ENCODE measurements at places on chromosomes 11 and 22.

DNA sequence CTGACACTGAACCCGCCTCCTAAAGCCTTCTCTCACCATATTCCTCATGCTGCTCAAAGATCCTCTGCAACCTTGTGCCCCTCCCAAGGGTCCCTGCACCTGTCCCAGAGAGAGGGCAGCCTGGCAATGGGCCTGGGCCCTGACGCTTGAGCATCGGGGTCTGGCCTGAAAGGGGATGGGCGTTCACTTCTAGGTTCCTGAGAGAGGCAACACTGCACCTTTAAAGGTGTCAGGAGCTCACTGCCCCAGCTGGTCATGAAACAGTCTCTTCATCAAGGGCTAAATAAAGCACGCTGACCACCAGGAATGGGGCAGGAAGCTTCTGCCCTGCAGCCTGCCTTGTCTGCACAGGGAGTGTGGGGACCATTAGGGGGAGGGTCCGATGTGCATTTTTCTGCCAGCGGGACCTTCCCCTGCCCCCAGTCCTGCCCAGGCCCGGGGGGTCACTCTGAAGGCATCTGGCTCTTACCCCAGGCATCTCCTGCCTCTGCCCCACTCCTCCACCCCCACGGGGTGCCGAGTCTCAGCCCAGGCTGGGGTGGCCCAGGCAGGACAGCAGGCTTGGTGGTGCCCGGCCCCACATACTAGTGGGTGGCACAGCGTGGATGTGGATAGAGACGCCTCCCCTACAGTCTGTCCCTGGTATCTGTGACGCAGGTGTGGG lies 3.5 kb downstream of the C11orf21 start:
- DNase-seq = no peak

DNA sequence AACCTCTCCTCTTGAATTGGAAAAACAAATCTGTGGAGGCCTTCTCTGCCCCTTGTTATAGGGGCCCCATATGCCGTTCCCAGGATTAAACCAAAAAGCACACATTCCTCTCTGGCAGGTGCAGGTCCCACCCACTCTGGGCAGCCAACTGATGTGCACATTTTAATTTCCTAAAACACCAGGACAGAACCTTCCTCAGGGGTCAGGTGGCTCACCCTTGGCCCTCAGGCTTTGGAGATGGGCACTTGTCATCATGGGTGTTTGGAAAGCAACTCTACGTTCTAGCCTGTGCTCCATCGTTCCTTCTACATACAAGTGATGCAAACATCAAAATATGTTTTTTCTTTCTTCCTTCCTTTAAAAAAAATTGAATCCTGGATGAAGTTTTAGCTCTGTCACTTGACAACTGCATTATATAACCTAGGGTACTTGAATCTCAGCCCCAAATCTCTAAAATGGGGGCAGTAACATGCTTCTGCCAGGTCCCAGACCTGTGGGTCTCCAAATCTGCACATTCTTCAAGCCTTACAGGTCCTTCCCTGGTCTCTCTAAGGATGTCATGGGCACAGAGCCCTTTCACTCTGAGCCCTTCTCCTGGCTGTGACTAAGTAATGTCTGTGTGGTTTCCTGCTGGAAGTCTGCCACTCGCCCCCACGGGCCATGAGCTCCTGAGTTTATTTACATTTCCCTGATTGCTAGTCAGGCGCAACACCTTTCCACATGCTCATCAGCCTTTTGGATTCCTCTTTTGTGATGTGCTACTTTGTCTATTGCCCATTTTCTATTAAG lies 43.8 kb downstream of the KCNQ1OT1 start:
- no peak for DNase-seq

- DNase-seq = no peak
Measured at GRCh38 chr11:90788961-90789360, 566.1 kb upstream of the CHORDC1 start.

- DNase-seq = no peak
Measured at GRCh38 chr11:13055200-13055599, 46.1 kb downstream of the RASSF10 start.

- no peak for DNase-seq
Measured at GRCh38 chr22:49292909-49293308, 534.8 kb downstream of the BRD1 start.

DNA sequence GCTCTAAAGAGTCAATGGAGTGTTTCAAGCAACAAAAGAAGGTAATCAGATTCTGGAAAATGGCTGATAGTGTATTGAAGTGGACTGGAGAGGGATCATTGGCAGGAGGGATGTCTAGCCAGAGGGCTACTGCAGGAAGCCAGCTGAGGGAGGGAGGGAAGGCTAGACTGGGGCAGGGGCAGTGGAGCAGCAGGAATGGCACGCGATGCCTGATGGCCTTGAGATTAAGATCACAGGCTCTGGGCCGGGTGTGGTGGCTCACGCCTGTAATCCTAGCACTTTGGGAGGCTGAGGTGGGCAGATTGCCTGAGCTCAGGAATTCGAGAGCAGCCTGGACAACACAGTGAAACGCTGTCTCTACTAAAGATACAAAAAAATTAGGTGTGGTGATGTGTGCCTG lies 47.5 kb upstream of the PRDM11 start:
- no peak for DNase-seq

DNA sequence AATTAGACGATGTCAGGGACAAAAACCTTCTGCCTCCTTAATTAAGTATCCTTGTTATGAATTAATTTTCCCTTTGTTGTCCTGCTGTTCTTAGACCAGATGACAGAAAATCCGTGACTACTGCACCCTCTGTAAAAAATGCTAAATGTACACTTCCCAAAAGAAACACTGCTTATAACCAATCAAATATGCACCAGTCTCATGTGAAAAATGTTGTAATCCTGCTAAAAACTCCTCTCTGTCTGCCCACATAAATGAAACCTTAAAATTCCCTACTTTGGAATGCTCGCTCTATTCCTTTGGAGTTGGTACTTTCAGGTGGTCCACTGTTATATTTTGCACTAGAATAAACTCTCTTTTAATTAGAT lies 366.8 kb upstream of the CCDC179 start:
- no peak for DNase-seq

- no peak for DNase-seq
Measured at GRCh38 chr11:121961321-121961801, 154.7 kb downstream of the BLID start.

DNA sequence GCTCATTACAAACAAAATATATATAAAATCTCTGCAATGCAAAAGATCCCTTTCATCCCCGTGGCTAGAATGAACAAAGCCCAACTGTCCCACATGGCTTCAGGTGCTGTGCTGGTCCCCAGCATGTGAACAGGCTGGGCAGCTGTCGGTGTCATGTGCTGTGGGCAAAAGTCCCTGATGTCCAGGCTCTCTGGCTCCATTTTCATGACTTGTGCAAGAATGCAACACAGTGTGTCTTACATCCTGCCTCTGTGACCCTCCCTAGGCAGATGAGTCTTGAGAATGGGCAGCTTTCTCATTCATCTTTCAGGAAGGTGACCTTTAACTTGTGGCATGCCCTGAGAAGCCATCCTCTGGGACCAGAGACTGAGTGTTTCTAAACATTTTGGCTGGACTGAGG lies 14.5 kb downstream of the GUCD1 start:
- no peak for DNase-seq
